ENCODE measurements at places on chromosomes 4 and X.

DNA sequence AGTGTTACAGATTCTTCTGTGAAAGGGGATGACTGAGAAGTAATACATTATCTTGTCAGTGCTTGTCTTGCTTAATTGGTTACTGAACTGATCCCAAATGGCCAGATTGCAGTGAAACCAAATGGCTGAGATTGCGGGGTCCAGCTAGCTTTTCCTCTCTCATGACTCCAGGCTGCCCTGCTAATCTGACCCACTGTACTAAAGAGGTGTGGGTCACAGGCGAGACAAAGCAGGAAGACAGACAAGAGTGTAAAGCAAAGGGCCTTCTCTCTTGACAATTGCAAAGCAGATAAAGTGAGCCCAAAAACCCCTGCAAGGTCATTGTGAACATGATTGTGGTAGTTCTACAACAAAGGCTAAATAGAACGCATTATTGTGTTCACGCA is 2.1 kb downstream of the TMEM150C start:
- DNase-seq, result no peak

GRCh38 chr4:106369456-106370060 is 980 bp upstream of the GIMD1 start:
- DNase-seq, result peak; percentile 68

DNA sequence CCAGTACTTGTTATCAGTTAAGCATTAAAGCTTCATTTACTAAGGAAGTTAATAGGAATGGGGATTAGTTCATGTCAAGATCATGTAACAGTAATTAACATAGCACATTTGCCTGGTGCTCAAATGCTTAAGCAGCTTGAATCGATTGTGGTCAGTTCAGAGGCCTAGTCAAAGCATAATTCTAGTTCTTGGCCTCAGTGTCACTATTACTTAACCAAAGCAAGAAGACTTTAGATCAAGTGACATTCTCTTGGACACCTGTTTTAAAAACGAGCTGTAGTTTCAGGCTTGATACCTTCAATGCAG is 115.2 kb upstream of the BMPR1B start:
- peak; percentile 17 for DNase-seq

DNA sequence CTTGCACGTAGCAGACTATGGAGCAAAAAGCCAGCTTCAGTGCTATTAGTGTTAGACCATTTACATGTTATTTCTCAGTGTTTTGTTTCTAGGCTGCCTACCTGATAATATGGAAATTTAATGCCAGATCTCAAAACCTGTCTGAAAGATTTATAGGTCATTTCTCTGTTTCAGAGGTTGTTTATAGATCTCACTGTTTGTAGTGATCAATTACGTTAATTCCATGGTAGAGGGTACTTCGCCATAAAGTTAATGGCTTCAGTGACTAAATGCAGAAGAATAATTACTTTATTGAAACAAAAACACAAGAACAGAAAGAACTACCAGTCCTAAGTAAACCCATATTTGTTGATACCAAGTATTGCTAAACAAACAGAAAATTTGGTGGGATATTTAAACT is 420.8 kb downstream of the ARHGAP24 start:
- DNase-seq, result no peak

DNA sequence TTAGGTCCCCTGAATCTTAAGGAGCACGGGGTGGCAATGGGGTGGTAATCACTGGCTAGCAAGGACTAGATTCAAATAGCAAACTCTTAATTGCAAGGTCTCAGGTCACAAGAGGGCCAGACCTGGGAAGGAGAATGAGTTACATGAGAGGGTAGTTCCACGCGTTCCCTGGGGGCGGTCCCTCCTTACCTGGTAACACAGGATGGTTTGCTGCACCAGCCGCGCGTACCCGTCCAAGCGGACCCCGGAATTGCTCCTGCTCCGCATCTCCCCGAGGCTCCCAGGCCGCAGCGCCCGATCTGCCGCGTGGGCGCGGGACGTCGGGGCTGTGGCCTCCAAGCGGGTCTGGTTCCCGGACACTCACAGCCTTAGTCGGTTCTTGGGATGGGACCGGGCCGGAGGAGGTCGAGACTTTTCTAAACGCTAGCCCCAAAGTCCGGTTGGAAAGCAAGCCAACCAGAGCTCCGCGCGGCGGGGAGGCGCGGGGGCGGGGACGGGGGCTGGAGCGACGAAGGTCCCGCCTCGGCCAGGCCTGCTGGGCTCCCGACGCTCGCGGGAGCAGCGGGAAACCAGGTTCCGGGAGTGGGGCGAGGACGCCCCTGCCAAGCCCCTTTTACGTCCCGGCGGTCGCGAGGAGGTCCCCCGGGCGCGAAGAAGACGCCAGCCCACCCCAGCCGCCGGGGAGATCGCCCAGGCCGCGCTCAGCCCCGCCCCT is at the start of gene PHKA2:
Gene PHKA2 (minus strand): TSS at position 449 of the 715 bp plus-strand sequence. CDS start 182 bp downstream, at position 267.
- DNase-seq, result peak; percentile 64

GRCh38 chr4:108087293-108087967 is 81.3 kb downstream of the LEF1 start:
- no peak for DNase-seq

GRCh38 chr4:82352825-82353366 is 20.9 kb downstream of the HNRNPD start:
- DNase-seq, result no peak

DNA sequence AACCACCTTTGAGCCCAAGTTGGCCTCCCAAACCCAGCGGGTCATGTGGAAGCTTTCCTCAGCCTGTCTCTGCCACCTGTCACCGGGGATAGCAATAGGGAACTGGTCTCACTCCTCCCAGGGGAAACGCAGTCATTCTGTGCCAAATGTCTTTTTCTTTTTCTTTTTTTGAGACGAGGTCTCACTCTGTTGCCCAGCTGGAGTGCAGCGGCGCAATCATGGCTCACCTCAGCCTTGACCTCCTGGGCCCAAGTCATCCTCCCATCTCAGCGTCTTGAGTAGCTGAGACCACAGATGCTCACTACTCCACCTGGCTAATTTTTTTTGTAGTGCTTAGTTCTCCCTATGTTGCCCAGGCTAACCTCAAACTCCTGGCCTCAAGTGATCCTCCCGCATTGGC is 40.3 kb downstream of the MED28 start:
- no peak for DNase-seq

GRCh38 chr4:186757696-186758355 is 34.2 kb upstream of the FAT1 start:
- no peak for DNase-seq

DNA sequence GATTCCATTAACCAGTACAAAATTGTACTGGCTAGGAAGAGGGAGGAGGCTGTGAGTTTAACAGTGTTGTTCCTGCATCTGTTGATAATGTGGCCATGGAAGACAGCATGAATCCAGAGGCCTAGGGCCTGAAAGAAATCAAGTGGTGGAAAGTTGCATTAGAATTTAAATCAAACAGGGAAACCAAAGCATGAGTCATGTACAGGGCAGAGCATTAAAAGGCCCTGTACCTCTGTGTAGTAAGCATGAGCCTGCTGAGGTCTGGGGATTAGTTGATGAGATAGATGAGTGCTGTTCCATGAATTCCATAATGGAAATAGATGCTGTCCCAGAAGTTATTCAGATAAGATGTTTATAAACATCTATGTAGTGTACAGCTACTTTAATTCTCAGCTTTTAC is 58.3 kb downstream of the MID1IP1 start:
- DNase-seq, result no peak

DNA sequence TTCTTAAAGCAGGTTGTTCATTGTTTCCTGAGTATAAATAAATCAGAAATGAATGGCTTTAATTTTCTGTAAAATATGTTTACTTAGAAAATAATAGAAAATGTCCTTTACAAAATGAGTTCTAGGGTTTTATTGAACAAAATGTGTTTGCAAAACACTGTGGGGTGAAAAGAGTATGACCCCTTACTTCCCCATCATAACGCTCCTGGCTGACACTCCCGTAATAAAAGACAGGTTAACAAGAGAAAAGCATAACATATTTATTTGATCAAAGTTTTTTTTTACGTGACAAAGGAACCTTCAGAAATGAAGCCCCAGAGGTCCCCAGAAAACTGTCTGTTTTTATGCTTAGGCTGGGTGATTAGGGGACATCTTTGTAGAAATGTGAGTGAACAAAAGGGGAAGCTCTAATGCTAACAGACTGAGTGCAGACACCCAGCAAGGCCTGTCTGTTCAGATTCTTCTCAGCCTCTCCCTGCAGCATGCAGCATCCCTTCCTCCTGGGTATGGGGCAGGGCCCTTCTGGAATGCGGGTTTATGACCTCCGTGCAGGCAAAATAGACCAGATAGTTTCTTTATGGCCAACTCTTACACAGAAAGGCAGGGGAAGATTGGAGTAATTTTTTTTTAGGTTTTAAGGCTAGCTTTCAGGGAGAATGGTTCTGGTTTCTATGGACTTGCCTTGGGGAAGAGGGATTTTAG is 26.1 kb downstream of the ZFP42 start:
- no peak for DNase-seq

GRCh38 chrX:24463077-24463476 is 2.0 kb upstream of the PDK3 start:
- no peak for DNase-seq

- no peak for DNase-seq
Observed at GRCh38 chrX:72624194-72624593, 51.6 kb upstream of the HDAC8 start.

DNA sequence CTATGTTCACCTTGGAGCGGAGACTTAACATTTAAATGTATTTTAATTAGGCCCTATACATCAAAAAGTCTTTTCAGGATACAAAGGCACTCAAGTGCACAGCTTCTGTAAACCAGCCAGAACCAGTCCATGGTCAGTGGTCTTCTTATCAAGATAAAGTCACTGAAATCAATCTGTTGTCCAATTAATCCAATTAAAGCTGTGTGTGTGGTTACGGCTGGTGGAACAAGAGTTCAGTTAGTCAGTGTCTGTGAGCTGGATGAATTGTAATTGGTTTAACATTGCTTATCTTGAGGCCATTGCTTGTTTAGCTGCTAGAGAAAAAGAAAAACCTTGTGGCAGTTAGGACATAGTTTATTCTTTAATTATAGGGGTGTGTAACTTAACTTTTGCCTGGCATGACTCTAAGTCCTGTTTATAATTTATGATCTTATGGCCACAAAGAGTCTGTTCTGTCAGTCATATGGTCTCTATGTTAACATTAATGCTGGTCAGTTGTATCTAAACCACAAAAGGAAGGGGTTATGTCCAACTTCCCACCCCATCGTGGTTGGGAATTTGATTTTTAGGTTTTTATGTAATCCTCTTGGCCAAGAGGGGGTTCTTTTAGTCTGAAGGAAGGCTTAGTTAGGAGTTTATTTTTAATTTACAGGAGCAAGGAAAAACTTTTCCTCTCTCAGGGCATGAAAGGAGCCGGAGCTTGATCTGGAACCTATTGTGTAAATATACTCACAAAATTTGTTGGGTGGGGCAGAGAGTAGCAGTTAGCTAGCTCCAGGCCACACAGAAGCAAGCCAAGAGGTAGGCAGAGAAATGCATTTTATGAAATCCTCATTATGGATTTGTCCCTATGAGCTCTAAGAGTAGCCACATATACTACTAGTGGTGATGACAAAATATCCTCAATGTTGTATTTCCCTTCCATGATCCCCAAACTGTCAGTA is 665.7 kb upstream of the ACTRT1 start:
- DNase-seq, result no peak

DNA sequence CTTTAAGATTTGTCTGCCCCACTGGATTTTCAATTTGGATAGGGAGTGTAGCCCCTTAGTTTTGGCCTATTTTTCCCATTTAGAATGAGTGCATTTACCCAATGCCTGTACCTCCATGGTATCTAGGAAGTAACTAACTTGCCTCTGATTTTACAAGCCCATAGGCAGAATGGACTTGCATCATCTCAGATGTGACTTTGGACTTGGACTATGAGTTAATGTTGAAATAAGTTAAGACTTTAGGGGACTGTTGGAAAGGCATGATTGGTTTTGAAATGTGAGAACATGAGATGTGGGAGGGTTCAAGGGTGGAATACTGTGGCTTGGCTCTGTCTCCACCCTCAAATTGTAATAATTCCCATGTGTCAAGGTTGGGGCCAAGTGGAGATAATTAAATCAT is 2480.2 kb downstream of the PCDH7 start:
- DNase-seq, result no peak

DNA sequence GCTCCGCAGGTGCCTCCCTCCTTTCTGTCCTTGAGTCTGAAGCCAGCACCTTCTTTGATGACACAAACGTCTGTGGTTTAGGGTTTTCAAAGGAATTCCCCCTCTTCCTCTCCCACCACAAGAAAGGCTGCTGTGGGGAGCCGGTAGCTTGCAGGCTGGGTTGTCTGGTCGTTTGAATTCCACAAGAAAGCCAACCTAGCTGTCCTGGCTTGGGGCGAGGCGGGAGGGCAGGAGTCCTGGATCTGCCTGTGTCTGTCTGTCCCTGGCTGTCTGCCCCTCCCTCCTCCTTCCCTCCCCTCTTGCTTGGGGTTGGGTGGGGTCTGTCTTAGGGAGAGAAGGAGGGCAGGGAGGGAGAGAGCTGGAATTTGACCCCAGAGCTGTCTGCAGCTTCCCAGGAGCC is 56.3 kb downstream of the SHROOM2 start:
- peak; percentile 24 for DNase-seq

GRCh38 chr4:141027421-141027820 is 105.8 kb downstream of the RNF150 start:
- peak; percentile 54 for DNase-seq

DNA sequence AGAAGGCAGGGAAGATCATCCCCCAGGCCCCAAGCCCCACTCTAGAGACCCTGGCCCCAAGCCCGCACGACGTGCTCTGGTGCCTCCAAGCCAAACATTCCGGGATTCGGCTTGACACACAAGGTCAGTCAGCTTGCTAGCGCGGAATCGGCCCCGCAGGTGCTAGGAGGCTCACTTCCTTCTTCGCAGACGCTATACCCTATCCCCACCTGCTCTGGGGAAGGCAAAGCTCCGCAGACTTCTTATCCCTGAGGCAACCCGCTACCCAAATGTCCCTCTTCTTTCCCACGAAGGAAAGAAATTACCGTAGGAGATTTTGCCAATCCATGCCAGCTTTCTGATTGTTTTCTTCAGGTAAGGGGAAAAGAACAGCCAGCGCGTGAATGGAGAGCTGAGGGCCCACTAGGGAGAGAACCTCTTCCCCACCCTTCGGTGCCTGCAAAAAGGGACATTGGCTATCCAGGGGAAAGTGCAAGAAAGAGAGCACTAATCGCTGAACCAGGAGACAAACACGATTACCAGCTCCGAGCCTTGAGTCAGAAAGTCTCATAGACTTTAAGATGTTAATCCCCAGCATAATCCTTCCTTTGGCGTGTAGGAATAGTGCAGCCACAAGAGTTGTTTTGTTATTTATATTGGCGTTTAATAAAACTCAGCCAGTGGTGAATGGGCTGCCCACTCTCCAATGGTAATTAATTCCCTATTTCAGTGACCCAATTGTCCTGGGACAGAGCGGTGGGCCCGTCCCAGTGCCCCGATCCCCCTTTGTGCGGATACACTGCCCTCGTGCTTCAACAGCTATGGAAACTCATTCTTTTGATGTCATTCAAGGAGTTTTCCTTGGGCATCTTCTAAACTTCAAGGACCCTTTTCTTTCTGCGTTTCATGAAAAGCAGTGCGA is 5.4 kb upstream of the NEUROG2 start:
- DNase-seq, result no peak

DNA sequence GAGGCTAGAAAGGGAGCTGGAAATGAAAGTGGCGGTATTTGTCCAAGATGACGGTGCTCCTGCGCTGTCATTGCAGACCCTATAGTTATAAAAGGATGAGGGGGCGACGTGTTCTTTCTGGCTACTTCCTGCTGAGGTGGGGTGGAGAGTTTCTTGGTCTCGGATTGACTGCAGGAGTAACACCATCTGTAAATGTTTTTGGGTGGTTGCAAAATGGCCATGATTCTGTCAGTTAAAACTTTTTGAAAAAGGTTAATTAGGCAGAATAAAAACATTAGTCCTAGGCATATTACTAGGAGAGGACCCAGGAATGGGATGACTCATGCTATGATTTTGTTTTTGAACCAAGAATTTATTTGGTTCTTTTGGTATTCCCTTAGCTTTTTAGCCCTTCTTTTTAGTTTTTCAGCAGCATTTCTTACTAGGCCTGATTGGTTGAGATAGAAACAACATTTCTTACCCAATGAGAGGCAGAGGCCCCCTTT is 53.1 kb downstream of the USP11 start:
- peak; percentile 16 for DNase-seq
